Mesothelial cell of epicardium (in vitro differentiated cells): ENCODE measurements at places on chromosomes 5 and 9. TPM values are rescaled to one million over a fixed set of nuclear protein-coding genes. Genes with fewer than 3 reads are reported as not detected.

Gene RAB3C
- 0.77 to 1.2 TPM (median 0.80 TPM) in 3 replicates for total RNA-seq

Gene SMIM33
- total RNA-seq, result not detected in 3 replicates

Gene PCDHGA3
- total RNA-seq, result 0.07 to 0.16 TPM (median 0.13 TPM) in 3 replicates

DNA sequence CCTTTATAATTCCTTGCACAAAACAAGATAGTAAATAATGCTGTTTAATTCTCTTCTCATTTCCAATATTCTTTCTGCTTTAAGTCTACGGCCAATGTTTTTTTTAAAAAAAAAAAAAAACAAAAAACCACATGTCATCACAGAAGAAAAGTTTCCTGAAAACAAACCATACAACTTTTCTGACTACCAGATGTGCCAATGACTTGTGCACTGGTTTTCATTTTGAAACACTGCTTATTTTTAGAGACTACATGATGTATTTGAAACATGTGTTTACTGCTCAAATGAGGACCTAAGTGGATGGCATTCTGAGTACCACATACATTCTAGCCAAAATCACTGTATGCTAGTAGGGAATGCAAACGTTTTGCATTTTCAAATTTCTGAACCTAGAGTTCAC lies 167.9 kb downstream of the GLIS3 start:
- no peak for DNase-seq

GRCh38 chr5:33887268-33887667 lies 4.5 kb downstream of the ADAMTS12 start:
- DNase-seq, result no peak

DNA sequence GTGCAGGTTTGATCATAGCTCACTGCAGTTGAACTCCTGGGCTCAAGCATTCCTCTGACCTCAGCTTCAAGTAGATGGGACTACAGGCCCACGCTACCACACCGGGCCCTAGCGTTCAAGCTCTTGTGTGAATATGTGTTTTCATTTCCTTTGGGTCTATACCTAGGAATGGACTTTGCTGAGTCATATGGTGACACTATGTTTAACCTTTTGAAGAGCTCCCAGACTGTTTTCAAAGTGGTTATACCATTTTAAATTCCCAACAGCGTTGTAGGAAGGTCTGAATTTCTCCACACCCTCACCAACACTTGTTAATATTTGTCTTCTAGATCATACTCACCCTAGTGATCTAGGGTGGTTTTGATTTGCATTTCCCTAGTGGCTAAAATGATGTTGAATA lies 33.5 kb downstream of the FAF2 start:
- no peak for DNase-seq

- no peak for DNase-seq
Observed at GRCh38 chr9:120927269-120928014, 846 bp upstream of the TRAF1 start.

DNA sequence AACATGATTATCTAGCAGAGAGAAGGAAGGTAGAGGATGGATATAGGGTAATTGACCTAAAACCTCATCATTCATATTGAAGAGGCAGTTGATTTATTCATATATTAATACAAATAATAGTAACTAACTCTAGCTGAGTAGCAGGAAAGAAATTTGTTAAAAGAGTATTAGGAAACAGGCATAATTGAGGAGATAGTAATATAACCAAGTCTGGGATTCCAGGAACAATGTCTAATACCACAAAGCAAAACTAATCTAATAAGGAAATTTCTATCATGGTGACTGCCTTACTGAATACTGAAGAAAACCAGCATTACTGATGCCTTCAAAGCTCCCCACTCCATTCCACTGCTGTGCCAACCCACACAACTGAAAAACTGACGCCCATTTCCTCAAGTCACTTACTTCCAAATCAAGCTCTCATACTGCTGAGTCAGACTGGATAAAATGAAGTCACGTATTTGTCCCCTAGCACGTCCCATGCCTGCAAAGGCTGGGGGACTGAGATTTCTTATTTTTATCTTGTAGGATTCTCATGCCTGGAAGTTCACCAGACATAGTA lies 153.9 kb downstream of the SMC2 start:
- DNase-seq, result no peak

Gene PDE8B
- 2.9 to 4.8 TPM (median 4.3 TPM) in 3 replicates for total RNA-seq

DNA sequence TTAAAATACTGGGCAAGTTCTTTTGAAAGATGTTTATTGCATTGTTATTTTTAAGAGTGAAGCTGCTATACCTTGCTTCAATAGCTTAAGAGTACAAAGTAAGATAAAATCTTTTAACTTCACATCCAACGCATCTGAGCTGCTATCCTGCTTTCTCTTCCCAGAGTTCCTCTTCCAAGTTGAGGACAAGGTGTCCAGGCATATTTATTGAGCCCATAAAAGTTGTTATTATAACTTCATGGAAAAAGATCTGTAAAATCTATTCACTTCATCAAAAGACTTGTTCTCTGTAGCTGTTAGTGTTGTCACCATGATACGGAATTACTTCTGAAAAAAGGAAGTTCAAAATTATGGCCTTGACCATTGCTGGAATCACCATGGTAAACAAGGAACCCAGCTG lies 306.2 kb upstream of the ELAVL2 start:
- no peak for DNase-seq

Gene NREP
- 756 to 790 TPM (median 778 TPM) in 3 replicates for total RNA-seq

DNA sequence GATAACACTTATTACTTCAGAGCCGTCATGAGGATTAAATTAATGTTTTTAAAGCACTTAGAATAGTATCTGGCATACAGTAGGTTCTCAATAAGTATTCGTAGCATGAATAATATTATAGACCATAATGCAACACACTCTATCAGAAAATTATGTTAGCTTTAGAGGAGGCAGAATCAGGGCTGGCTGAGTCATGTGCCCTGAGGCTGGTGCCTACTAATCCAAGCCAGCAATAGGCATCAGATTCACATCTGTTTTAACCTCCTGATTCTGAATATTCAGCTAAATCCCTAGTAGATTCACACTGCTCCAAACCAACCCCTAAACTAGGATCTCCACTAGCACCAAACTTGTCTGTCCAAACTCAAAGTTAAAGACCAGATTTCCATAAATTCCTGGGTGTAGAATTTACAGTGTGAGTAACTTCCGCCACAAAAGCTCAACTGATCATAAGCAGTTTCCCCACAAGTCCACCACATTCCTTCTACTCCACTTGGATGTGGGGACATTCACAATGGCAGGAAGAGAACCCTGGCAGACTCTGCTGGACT lies 170.0 kb upstream of the DAPK1 start:
- no peak for DNase-seq

- no peak for DNase-seq
Observed at GRCh38 chr9:17229945-17230560, 95.2 kb downstream of the CNTLN start.

Gene FOXI1
- not detected in 3 replicates for total RNA-seq

- no peak for DNase-seq
Observed at GRCh38 chr9:75200892-75201470, 112.7 kb downstream of the OSTF1 start.

DNA sequence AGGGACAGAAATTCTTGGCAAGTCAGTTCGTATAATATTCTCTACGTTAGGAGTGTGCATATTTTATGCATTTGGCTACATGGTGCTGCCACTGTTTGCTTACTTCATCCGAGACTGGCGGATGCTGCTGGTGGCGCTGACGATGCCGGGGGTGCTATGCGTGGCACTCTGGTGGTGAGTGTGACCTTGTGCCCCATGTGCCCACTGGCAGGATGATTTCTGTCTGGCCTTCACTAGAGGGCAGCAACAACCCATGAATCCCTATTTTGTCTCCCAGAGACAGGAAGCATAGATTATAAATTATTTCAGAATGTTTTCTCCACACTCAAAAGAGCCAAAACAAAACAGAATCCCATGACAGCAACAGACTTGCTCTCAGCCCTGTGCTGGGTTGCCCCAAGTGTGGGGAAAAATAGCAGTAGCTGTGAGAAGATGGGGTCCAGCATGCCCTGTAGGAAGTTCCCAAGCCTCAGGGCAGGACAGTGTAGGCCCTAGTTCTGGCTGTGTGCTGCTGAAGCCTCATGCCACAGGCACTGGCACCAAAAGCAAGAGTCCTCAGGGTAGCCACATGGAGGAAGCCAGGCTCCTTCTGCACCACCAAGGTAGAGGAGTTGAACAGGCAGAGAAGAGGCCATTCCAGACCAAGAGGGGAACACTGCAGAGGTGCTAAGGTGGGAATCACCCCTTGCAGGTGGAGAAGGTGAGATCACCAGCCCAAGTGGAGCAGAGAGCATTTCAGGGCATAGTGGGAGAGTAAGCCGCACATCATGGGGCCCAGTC lies 16.0 kb downstream of the SLC22A5 start:
- DNase-seq, result no peak
